ENCODE measurements at places on chromosomes 6 and 20.

- DNase-seq = no peak
Observed at GRCh38 chr6:86456821-86457220, 480.5 kb upstream of the HTR1E start.

DNA sequence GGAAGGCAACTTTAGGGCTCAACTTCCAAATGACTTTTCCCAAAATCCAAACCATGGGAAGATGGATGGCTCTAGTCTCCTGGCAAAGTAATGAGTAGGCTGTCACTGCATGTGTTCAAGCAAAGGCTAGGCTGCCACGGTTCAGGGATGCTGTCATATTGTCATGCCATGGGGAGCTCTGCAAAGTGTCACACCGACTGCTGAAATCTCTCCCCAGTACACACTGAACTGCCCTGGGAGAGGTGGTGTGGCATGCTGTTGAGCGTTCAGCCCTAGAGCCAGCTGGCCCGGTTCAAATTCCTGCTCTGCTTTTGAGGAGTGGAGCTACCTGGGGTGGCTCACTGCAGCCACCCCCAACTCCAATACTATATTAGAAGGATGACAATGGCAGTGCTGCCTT is 115.9 kb downstream of the LRFN2 start:
- DNase-seq = no peak

DNA sequence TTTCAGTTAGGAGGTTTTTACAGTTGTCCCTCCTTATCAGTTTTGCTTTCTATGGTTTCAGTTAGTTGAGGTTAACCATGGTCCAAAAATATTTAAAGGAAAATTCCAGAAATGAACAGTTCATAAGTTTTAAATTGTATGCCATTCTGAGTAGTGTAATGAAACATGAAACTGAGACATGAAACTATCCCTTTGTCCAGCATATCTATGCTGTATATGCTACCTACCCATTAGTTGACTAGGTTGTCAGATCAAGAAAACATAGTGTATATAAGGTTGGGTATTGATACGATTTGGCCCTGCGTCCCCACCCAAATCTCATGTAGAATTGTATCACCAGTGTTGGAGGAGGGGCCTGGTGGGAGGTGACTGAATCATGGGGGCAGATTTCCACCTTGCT is 39.1 kb downstream of the VGLL2 start:
- DNase-seq = no peak

- DNase-seq = no peak
Observed at GRCh38 chr6:100810015-100810414, 71.1 kb downstream of the ASCC3 start.

GRCh38 chr6:42984924-42985475 is 630 bp downstream of the PPP2R5D start:
- peak; percentile 23 for DNase-seq

DNA sequence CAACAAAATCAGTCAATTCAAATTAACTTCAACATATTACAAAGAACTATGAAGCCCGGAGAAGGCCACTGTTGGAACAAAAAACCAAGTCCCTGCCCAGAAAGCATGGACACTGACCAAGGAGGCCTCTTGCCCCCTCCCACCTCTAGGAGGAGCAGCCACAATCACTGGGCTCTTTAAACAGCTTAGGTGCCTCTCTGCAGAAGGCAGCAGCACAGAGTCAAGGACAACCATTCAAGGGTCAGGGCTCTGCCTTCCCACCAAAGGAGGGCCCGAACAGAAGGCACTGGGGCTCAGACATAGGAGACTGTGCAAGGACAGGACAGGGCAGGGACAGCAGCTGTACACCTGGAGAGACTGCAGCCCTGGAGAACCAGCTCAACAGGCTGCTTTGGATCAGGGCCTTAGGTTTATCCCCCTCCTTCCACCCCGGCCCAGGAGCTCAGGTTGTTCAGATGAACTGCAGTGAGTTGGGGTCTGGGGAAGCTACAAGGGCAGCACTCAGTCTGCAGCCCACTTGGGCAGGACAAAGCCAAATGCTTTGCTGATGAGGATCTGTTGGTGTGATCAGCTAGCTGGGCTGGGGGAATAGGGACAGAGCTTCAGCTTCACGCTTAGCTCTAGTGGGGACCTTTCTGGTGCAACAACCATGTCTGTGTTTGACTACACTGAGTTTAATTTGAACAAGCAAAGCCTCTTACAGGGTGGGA is 17.8 kb downstream of the TOMM34 start:
- DNase-seq = no peak

DNA sequence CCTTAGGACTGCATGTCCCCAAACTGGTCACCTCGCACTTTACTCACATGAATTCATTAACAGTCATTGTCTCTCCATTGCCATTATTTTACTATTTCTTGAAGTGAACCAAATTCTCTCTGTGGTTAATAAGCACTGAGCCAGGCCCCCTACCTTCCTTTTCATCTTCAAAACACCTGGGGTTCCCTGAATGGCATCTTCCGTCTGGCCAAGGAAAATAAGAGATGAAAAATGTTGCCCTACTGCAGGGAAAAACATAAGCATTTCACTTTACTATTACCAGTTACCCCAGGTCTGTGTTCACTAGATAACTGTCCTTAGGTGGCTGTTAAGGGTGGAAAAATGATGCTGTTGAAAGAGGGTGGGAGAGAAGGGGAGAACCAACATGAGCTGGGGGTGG is 10.0 kb upstream of the NKX2-2 start:
- no peak for DNase-seq

GRCh38 chr20:20668639-20669038 is 43.8 kb downstream of the RALGAPA2 start:
- DNase-seq = no peak

- no peak for DNase-seq
Observed at GRCh38 chr6:135922746-135923145, 71.2 kb downstream of the PDE7B start.

DNA sequence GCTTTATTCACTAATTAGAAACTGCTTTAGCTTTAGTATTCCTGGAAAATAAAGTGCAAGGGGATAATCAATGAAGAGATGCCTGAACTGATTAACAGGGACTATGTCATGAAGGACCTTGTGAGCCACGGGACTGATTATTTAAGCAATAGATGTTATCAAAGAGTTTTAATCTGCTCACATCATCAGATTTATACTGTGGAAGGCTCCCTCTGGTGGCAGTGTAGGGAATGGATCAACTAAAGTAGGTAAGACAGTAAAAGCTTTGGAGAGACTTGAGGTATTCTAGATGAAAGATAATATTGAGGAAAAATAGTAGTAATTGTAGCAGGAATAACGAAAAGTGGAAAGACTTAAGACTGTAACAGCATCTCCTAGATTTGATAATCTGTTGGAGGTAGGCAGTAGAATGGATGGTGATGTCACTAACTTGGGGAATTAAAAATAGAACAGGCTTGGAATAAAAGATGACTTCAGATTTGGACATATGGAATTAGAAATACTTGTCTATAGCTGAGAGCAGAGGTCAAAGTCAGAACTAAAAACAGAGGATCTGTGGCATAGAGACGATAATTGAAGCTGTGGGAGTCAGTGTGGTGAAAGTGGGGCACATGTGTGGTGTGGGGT is 80.3 kb upstream of the HTR1E start:
- DNase-seq = peak; percentile 47

DNA sequence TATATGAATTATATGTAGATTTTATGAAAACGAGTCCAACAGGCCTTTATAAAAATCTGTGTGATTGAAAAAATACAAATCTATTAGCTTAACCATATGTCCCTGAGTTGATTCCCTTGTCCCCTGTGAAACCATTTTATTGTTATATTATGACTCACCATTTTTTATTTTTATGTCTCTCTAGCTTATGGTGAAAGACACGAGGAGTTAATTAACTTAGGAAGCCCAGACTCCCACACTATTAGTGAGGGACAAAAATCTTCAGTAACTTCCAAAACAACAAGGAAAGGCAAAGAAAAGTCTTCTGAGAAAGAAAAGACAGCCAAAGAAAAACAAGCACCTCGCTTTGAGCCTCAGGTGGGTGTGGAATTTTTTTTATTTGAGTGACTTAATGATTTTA is 183.1 kb downstream of the ADGB start:
- DNase-seq = no peak

DNA sequence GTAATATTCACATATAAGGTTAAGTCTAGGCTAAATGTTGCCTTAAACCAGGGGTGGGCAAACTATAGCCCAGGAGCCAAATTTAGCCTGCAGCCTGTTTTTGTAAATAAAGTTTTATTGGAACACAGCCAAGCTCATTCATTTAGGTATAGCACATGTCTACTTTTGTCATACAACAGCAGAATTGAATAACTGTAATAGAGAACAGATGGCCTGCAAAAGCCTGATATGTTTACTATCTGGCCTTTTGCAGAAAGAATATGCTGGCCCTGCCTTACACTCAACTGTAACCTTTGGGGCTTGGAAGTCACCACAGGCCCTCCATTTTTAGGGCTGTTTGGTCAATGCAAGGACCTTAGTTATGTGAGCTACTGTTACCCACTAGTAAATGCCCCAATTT is 17.7 kb upstream of the BCLAF1 start:
- no peak for DNase-seq

- DNase-seq = no peak
Observed at GRCh38 chr6:3252861-3253596, 5.7 kb upstream of the PSMG4 start.

GRCh38 chr6:143928853-143929252 is 64.6 kb downstream of the ZC2HC1B start:
- no peak for DNase-seq

GRCh38 chr6:71721642-71722041 is 164.7 kb upstream of the RIMS1 start:
- DNase-seq = no peak

- no peak for DNase-seq
Observed at GRCh38 chr6:101741474-101742171, 348.1 kb downstream of the GRIK2 start.

DNA sequence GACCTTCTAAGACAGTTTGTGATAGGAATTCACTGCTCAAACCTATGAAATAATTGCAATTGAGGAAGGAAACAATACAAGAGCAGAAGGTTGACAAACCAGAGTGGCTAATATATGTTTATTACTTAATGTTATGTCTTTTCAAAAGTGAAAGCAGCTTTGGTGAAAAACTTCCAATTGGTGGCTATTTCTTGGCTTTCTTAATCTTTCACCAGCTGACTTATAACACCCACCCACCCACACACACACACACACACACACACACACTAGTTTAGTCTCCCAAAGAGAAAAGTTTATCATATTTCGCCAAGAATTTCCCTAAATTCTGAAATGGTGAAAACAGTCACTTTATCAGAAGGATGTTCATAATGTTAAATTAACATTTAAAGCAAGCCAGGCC is 583.5 kb downstream of the EYS start:
- no peak for DNase-seq

DNA sequence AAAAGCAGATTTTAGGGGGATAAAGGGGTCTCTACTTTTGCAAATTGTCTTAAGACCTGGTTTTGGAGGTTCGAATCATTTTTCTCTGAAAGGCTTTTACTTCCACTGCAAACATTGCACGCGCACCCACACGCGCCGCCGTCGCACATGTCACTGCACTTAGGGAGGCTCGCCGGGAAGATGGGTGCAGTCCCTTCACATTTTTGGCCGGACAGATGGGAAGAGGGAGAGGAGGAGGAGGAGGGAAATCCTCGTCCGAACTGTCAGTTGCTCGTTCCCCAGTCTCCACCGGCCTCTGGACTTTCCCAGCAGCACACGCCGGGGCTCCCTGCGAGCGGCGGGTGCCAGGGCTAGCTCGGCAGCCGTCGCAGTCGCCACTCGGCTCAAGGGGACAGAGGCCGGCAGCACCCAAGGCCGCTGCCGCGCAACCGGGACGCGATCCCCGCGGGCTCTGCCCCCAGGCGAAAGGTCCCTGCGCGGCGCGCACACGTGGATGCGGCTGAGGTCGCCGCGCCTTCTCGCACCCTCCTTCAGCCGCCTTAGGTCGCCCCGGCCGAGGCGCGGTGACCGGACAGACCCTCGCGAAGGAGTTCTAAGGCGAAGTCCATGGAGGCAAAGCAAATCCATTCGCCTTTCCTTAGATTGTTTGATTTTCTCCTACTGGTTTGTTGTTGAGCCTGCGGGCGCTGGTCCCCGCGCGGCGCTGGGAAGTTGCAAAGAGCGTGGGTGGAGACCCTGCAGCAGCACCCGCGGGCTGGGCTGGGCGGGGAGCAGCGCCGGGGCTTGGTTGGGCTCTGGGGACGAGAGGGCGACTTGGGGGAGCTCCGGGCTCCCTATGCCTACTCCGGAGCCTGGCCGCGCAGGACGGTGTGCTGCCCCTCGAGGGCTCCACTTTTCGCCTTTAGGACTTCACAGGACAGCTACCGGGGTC is 1.2 kb downstream of the MYB start:
- DNase-seq = no peak

GRCh38 chr20:23088866-23089265 is 2.7 kb upstream of the CD93 start:
- DNase-seq = no peak

Measured in Jurkat, Clone E6-1 (cell line).